HAP-1 (cell line): ENCODE measurements at places on chromosomes 13 and 19.
A peak's percentile ranks its signal among the peaks of the same experiment; 100 is the strongest.

DNA sequence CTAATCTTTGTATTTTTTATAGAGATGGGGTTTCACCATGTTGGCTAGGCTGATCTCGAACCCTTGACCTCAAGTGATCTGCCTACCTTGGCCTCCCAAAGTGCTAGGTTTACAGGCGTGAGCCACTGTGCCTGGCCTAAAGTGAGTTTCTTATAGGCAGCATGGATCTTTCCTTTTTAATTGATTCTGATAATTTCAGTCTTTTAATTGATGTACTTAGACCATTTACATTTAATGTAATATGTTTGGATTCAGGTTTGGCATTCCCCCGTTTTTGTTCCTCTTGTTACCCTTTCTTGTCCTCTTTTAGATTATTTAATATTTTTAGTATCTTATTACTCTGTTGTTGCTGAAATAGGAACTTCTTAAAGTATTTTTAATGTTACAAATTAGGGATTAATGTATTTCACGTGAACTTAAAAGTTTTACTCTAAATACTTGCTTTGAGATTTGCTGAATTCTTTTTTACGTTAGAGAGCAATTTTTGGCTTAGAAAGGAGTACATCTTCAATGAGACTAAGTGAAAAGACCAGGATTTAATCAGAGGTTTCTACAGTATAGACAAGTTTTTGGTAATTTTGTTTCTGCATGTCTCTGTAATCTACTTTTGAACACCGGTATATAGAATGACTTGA, 50.3 kb downstream of the URI1 start:
- no peak for DNase-seq

DNA sequence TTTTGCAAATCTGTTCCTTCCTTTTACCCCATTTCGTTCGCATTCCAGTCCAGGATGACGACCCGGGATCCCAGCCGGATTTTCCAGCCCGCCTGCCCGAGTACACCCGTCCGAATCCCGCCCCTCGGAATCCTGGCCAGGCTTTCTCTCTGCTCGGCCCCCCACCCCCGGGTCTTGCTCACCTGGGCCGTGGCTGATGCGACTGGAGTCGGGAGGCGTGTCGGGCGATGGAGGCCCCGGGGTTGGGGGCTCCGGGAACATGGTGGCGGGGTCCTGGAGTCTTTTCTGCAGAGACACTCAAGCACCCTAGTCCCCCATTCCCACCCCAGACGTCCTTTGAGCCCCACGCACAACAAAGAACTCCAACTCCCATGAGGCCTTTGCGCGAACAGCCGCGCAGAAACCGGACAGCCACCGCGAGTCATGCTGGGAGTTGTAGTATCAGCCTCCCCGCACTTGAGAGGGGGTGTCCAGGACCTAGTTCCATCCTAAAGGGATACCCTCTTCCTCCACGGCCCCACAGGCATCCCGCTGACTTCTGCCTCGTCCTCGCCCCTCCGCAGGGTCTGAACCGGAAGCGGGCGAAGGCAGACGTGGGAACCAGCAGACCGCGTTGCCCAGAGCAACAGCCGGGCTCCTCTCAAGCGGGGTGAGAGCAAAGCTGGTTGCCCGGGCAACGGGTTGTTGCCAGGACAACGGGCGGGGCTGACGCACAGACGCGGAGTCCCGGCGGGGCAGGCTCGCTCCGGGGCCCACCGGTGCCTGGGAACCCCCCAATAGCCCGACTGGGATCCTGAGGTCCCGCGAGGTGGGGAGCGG, 1.1 kb downstream of the SYT5 start:
- DNase-seq, result peak; percentile 87

DNA sequence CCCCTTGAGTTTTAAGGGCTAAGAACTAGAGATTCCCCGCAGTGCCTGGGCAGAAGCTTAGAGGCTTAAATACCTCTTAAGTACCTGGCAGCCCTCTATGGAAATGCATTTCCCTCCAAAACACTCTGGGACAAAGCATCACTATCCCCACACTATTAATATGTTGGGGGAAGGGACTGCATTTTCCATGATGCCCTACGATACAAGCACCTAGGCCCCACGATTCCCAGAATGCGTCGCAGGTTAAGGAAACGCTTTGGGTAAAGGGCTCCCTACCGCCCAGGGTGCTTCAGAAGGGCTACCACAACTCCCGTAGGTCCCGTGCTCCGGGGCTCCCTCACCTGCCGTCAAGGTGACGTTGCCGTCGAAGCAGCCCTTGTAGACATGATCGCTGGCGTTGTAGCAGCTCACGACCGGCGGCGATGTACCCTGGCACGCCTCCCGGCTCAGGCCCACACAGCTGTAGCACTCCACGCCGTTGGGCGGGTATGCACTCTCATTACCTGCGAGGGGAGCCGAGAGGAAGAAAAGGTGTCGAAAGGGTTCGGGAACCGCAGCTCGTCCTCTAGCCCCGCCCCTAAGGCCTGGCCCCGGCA, 2.5 kb downstream of the LYPD3 start:
- DNase-seq, result no peak

DNA sequence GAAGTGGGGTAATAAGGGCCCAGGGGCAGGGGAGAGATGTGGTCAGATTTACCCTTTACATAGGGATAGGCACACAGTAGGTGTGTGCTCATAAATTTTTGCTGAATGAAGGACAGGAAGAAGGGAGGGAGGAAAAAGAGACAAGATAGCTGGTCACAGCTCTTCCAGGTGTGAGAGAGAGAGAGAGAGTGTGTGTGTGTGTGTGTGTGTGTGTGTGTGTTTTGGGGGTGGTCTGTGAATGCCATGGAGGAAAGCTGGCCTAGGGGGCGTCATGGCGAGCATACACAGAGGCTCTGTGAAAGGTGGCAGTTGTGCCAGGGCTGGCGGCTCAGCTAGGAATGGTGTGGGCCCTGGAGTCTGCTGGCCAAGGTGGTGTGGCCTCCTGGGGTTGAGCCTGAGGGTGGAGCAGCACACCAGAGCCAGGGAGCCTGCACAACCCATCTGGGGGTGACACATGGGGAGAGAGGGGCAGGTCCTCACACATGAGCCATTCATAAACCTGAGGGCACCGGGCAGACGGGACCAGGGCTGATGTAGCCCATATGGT, 6.0 kb upstream of the PRX start:
- DNase-seq, result no peak

DNA sequence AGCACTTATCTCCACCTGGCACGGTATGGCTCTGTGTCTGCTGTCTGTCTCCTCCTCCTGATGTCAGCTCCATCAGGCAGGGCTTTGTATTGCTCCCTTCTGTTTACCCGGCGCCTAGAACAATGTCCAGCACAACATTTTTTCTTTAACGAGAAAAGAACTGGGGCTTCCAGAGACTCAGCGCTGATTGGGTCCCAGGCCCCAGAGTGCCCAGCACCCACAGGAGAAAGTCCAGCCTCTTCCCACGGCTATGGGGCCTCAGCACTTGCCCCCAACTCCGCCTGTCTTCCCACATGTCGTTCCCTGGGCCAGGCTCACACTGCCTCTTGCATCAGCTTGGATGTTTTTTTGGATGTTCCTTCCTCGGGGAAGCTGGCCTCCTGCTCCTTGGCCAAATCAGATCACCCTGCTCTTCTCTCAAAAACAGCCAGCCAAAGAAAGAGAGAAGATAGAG, 6.9 kb downstream of the MYPOP start:
- DNase-seq, result no peak

DNA sequence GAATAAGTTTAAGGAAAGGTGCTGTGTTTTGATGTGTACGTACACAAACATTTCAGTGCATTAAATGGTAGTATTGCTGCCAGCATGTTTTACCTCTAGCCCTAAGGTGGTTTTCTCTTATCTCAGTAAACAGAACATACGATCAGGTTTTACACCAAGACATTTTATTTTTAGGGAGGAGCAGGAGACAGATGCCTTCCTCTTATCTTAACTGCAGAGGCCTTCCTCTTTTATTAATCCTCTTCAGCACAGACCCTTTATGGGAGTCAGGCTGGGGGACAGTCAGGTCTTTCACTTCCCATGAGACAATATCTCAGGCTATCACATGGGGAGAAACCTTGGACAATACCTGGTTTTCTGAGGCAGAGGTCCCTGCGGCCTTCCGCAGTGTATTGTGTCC, 14.9 kb upstream of the ZNF611 start:
- no peak for DNase-seq

GRCh38 chr19:12723641-12724426, at the start of gene TNPO2:
Gene TNPO2, minus strand, starts transcription at chr19:12723932. Its CDS starts 2,955 bp downstream, at chr19:12720977.
- DNase-seq, result peak; percentile 84
